ENCODE measurements at places on chromosomes 12 and 14. TPM values are rescaled to one million over a fixed set of nuclear protein-coding genes. Genes with fewer than 3 reads are reported as not detected.

DDX47 gene
- 46.0 TPM for total RNA-seq

GPR68 gene
- total RNA-seq: 0.84 TPM

TEX52 gene
- total RNA-seq: not detected

HOXC10 gene
- 32.0 TPM for total RNA-seq

GLI1 gene
- total RNA-seq: 15.5 TPM

C3AR1 gene
- total RNA-seq: 23.4 TPM

SRSF9 gene
- 96.6 TPM for total RNA-seq

TAS2R30 gene
- total RNA-seq: 8.6 TPM

KLRC1 gene
- not detected for total RNA-seq

MANSC4 gene
- not detected for total RNA-seq

ZNF384 gene
- 54.4 TPM for total RNA-seq

CBLN3 gene
- total RNA-seq: 10.2 TPM

All from aorta (tissue), 5 donors.